Keratinocyte (primary cell): ENCODE measurements at places on chromosomes 7 and 10. TPM values are rescaled to one million over a fixed set of nuclear protein-coding genes. Genes with fewer than 3 reads are reported as not detected.
A peak's percentile ranks its signal among the peaks of the same experiment; 100 is the strongest.

Gene ERVW-1
- polyA plus RNA-seq = not detected in 3 replicates

Gene PDSS1
- 27.0 to 36.6 TPM (median 31.0 TPM) in 3 replicates for polyA plus RNA-seq

DNA sequence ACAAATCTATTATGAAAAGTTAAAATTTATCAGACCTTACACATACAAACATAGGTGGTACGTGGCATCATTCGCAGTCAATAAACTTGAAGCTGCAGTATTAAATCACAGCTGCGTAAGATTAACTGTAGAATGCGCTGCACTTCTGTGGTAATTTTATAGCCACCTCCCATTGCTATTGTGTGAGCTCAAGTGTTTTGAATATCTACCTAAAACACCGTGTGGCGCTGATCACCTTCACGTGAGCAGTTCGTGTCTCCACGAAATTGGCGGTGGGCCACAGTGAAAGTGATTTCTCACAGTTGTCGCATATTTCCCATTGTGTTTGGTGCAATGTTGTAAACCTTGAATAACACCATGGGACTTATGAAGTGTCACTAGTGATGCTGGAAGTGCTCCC is 102.8 kb downstream of the PLPP4 start:
- no peak for DNase-seq

DNA sequence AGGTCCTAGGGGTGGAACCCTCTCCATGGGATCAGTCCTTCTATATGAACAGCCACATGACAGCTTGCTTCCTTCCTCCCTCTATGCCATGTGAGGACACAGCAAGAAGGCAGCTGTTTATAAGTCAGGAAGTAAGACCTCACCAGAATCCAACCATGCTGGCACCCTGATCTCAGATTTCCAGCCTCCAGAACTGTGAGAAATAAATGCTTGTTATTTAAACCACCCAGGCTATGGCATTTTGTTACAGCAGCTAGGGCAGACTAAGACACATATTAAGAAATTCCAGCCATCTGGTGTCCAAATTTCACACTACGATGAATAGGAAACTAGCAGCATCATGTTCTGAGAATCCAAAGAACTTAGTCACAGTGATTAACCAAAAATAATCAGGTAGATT is 140.1 kb downstream of the ZFAND4 start:
- DNase-seq = no peak

GRCh38 chr7:98119256-98119918 is 12.7 kb downstream of the LMTK2 start:
- peak; percentile 36 for DNase-seq
